ENCODE measurements at places on chromosomes 11 and 22. TPM values are rescaled to one million over a fixed set of nuclear protein-coding genes. Genes with fewer than 3 reads are reported as not detected.

Gene ELP4
- 22.0 TPM for total RNA-seq

Gene MS4A1
- total RNA-seq = not detected

Gene ANKRD13D
- 31.9 TPM for total RNA-seq

Gene MS4A15
- not detected for total RNA-seq

Gene PANX2
- total RNA-seq = under 0.01 TPM

Gene IGHMBP2
- total RNA-seq = 7.8 TPM

Gene OTOG
- not detected for total RNA-seq

Gene WBP2NL
- 0.18 TPM for total RNA-seq

Gene CST6
- total RNA-seq = not detected

Gene CRYBB2
- not detected for total RNA-seq

Gene CD59
- 410 TPM for total RNA-seq

Gene UPK2
- not detected for total RNA-seq

Gene ATG2A
- 27.4 TPM for total RNA-seq

Gene NXPE1
- not detected for total RNA-seq

Data from myometrial cell (primary cell).